Activated CD4-positive, alpha-beta memory T cell treated with anti-CD3 and anti-CD28 coated beads, Interleukin-2, amount 10 ng/mL, durations not matched to agents 7 days and 5 days (primary cell): ENCODE measurements at places on chromosomes 2 and 18. TPM values are rescaled to one million over a fixed set of nuclear protein-coding genes. Genes with fewer than 3 reads are reported as not detected.

The SH3YL1 gene
- 15.8 TPM for total RNA-seq

The OSBPL6 gene
- 0.88 TPM for total RNA-seq

The FKBP1B gene
- total RNA-seq, result 5.5 TPM

The DES gene
- not detected for total RNA-seq

The B4GALT6 gene
- 1.2 TPM for total RNA-seq

The IL36B gene
- not detected for total RNA-seq

The ALLC gene
- not detected for total RNA-seq

The CNTNAP5 gene
- not detected for total RNA-seq

The POMC gene
- total RNA-seq, result 2.7 TPM

The EIF2AK2 gene
- total RNA-seq, result 142 TPM

The PLEKHM3 gene
- 4.9 TPM for total RNA-seq

The SULT1C4 gene
- not detected for total RNA-seq

The NR4A2 gene
- 3.8 TPM for total RNA-seq

The SOX11 gene
- not detected for total RNA-seq

The CD302 gene
- 0.40 TPM for total RNA-seq

The UPP2 gene
- total RNA-seq, result not detected

The ASPRV1 gene
- 0.98 TPM for total RNA-seq

The GCKR gene
- total RNA-seq, result not detected

The SCN3A gene
- total RNA-seq, result not detected

The SKOR2 gene
- not detected for total RNA-seq

The SIX3 gene
- 0.13 TPM for total RNA-seq

The DOK6 gene
- total RNA-seq, result not detected

The TLX2 gene
- total RNA-seq, result 2.6 TPM

The QPCT gene
- total RNA-seq, result not detected

The ACVR1C gene
- total RNA-seq, result 1.9 TPM

The ATP6V1B1 gene
- not detected for total RNA-seq

The HOXD8 gene
- not detected for total RNA-seq

The C1GALT1C1L gene
- not detected for total RNA-seq

The INHA gene
- total RNA-seq, result not detected
